ENCODE measurements at places on chromosomes 7 and 10.

GRCh38 chr10:28850784-28851183 lies 173.5 kb downstream of the BAMBI start:
- no peak for DNase-seq

- no peak for DNase-seq
Observed at GRCh38 chr7:40356871-40357709, 222.3 kb downstream of the SUGCT start.

DNA sequence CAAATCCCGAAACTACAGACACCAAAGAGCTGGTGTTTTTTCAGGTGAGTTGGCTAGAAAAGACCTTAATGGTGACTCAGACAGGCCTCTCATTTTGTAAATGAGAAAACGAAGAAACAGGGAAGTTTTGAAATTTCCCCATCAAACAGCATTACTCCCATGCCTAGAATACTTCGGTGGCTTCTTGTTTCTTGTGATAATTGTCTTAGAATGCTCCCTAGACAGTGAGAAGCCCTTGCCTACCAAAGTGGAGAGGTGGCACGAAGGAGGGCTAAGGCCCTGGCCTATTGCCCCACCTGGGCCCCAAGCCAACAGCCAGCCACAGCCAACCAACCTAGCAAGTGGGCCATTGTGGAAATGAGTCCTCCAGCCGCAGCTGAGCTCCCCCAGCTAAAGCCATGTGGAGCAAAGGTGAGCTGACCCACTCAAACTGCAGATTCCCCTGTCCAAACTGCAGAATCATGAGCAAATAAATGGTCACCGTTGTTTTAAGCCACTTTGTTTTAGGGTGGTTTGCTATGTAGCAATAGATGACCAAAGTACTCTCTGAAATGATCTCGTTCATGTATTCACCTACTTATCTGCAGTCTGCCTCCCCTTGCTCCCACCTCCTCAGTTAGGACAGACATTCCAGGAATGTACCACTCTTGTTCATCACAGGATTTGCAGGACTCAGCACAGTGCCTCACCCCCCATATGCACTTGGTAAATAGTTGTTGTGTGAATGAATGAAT lies 97.7 kb upstream of the FGFR2 start:
- no peak for DNase-seq

GRCh38 chr7:130113887-130114286 lies 43.6 kb downstream of the KLHDC10 start:
- DNase-seq, result no peak

- no peak for DNase-seq
Observed at GRCh38 chr7:24325708-24326107, 41.7 kb downstream of the NPY start.

GRCh38 chr10:71638822-71639719 lies 80.5 kb downstream of the C10orf105 start:
- DNase-seq, result no peak

DNA sequence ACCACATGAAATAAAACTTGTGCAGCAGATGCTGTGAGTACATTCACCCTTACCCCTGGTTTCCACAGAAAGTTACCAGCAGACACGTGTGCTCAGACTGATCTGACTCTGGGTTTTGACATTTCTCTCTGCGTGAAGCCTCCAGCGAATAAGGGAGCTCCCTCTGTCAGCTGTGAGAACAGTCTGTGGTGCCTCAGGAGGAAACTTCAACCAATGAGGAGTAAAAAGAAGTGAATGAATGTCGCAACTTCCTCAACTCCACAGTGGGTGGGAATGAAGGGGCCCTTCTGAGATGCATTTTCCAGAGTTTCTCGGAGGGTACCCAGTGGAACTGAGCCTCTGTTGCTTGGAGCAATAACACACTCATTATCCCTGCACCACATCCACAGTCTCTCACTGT lies 743.4 kb downstream of the TNS3 start:
- no peak for DNase-seq

DNA sequence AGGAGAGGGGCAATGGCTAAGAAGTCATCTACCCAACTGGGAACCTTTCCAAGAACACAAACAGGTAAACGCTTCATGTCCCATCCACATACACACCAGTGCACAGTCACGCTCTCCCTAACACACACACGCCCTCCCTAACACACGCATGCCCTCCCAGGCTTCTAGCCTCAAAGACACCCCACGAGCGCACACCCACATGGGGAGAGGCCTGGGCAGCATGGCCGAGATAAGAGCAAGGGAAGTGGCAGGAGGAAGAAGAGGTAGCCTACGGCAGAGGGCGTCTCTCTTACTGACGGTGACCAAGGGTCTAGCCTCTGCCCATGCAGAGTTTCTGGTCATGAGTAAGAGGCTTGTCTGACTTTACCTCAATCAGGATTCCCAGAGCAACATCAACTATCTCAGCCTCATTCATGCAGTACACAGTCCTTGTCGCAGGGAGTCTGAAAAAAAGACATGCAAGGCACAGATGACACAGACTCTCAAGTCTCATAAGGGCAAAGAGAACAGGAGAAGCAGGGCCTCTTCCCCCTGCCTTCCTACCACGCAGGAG lies 3.1 kb downstream of the CYREN start:
- DNase-seq, result no peak

- DNase-seq, result no peak
Observed at GRCh38 chr7:19177269-19177668, 32.0 kb upstream of the FERD3L start.

DNA sequence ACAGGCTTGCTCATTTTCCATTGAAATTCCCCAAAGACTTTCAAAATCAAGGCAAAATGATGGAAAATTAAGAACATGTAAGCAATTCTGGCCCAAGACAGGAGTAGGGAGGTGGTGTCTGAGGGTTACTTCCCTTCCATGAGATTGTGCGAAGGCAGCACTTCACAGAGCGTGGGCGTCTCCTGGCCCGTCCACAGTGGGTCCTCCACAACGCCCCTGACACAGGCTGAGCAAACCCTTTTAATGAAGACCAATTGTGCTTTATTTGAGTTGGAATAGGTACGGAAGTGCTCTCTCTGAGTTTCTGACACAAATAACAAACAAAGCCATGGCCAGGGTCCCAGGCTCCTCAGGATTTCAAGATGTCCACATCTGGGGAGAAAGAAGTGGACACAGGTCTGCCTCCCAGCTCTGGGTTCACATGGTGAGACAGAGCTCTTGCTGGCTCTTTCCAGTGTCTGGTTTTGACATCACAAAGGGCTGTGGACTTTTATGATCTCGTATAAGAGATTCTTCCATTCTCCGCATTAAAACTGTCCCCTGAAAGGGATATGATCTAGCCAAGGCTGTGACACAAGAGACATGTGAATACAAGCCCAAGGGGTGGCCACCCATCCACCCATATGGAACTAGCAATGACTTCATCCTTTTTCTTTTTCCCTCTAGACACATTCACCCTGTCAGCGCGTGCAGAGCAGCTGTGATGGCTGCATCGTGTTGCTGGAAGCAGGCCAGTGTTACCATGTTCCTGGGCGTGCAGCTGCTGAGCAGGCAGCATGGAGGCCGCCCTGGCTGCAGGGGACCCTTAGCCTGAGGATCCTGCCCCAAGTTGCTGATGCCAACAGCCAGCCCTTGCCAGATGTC lies 145.6 kb downstream of the ADAM12 start:
- DNase-seq, result peak; percentile 79

Measured in dorsolateral prefrontal cortex (tissue), 122 donors.